NCI-H1694 (cell line): ENCODE measurements at places on chromosomes 7 and 10.

DNA sequence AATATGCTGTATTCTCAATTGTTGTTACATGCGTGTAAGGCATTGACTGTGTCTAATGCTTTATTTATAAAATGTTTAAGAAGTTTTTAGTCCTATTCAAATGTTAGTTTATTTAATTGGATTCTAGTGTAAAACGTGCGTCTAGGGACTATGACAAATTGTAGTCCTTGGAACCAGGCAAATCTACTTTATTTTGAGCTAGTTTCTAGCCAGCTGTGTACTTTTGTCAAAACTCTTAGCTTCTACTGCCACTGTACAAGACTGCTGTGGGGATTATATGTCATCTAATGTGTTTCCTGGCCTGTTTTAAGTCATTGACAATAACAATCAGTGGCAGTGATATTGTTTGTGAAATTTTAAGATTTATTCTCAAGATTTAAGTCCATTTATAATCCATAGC lies 220.5 kb upstream of the SEMA3D start:
- DNase-seq, result no peak

GRCh38 chr10:95606922-95607321 lies 45.8 kb upstream of the SORBS1 start:
- DNase-seq, result no peak

GRCh38 chr7:1947586-1948217 lies 277.6 kb downstream of the ELFN1 start:
- no peak for DNase-seq

DNA sequence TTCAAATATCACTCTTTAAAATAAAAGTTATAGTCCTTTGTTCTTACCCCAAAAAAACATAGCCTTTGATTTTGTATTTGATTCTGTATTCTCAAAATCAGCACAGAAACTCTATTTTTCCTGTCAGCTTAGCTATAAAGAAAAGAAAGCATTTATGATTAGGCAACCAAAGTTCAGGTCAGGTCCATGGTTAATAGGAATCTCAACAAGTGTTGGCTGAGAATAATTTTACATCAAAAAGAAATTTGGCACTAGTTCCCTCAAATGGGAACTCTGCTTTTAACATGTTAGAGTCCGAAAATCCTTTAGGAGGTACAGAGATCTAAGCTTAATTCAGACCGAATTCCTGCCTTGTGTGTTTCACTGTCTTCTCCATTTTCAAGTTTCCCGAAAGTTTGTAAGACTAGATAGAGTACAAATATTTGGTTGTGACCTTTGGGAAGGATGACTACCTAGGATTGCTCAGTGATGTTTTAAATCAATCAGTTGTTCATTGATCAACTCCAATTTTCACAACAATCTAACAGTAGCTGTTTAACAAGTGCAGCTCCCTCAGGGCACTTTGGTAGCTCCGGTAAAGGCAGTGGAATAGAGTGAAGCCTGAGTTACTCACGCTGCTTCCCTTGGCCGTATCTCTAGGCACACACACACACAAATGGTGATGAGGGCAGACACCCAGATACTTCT lies 8.8 kb upstream of the ENO4 start:
- DNase-seq, result no peak

GRCh38 chr10:27621461-27621860 lies 117.4 kb downstream of the RAB18 start:
- DNase-seq, result no peak
